ENCODE measurements at places on chromosomes 6 and 20. TPM values are rescaled to one million over a fixed set of nuclear protein-coding genes. Genes with fewer than 3 reads are reported as not detected.

DNA sequence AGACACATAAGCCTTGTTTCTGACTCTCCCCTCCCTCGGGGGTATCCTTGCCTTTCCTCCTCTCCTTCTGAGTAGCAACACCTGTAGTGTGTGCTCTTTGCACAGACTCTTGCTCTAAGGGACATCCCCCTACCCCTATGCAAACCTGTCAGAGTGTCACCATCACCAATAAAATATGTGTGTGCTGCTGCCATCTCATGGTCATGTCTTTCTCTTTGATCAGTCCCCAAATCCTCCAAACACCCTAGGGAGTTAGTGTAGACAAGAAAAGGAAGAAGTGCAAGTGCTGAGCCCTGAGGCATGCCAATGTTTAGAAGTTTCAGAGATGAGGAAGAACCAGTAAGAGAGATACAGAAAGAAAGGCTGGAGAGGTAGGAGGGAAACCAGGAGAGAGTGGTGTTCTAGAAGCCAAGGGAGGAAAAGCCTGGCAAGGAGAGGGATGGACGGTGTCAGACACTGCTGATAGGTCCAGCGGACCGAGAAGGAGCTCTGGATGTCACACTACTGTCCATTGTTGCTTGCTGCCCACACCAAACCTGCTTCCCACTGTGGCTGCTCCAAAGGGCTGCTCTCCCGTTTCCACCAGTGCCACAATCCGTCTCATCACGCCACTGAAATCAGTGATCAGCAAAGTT, 16.4 kb downstream of the TRMT6 start:
- DNase-seq = no peak
- H3K4me1 ChIP-seq = no peaks in the 10 kb centered on the region
- H3K36me3 ChIP-seq = peaks cover 4% of the 10 kb centered on the region
- no peak overlapping the region for H3K27ac ChIP-seq

- no peak for DNase-seq
- H3K4me1 ChIP-seq = no peaks in the 10 kb centered on the region
- H3K36me3 ChIP-seq = peaks cover 3% of the 10 kb centered on the region
- no peak overlapping the region for H3K27ac ChIP-seq
- peaks cover 4% of the 10 kb centered on the region for H3K27me3 ChIP-seq
- H3K4me3 ChIP-seq = no peak overlapping the region
These were observed 37.7 kb downstream of the ZBTB9 start for GRCh38 chr6:33492093-33492492.

The MYCT1 gene
- polyA plus RNA-seq = not detected

DNA sequence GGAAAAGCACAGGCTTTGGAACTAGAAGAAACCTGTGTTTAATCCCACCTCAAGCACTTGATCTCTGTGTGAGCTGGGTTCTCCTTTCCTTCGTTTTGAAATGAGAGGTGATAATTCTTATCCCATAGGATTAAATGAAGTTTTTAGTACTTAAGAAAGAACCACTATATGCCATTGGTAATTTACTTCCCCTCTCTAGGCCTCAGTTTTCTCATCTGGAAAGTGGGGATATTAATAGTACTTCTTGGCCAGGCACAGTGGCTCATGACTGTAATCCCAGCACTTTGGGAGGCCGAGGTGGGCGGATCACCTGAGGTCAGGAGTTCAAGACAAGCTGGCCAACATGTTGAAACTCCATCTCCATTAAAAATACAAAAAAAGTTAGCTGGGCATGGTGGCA, 14.1 kb downstream of the REM1 start:
- H3K27ac ChIP-seq = no peak overlapping the region
- H3K4me3 ChIP-seq = no peak overlapping the region
- H3K4me1 ChIP-seq = peaks cover 3% of the 10 kb centered on the region

GRCh38 chr20:51227744-51228143, 204.8 kb upstream of the KCNG1 start:
- H3K36me3 ChIP-seq = no peaks in the 10 kb centered on the region
- H3K27ac ChIP-seq = no peak overlapping the region
- H3K4me3 ChIP-seq = no peak overlapping the region

DNA sequence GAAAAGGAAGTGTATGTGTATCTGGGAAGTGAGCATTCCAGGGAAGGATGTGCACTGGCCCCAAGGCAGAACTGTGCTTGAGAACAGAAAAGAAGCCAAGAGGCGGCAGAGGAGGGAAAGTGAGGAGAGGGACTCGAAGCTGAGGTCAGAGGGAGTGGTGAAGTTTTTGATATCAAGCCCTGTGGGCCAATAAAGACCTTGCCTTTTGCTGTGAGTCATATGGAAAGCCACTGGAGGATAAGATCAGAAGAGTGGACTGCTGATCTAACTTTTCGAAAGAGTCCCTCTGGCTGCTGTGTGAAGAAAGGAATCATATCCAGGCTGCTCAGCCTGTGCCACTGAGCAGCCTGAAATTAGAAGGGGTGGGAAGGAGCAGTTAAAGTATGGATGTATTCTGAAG, 99.4 kb downstream of the EYA4 start:
- no peak for DNase-seq
- H3K4me3 ChIP-seq = no peak overlapping the region
- H3K27ac ChIP-seq = no peak overlapping the region
- no peaks in the 10 kb centered on the region for H3K36me3 ChIP-seq

The FAM217B gene
- 26.8 TPM for polyA plus RNA-seq

GRCh38 chr6:148471624-148472159, 129.1 kb downstream of the SASH1 start:
- H3K4me1 ChIP-seq = no peaks in the 10 kb centered on the region
- H3K27me3 ChIP-seq = peaks cover 2% of the 10 kb centered on the region
- H3K27ac ChIP-seq = no peak overlapping the region
- H3K36me3 ChIP-seq = no peaks in the 10 kb centered on the region
- no peak overlapping the region for H3K4me3 ChIP-seq

DNA sequence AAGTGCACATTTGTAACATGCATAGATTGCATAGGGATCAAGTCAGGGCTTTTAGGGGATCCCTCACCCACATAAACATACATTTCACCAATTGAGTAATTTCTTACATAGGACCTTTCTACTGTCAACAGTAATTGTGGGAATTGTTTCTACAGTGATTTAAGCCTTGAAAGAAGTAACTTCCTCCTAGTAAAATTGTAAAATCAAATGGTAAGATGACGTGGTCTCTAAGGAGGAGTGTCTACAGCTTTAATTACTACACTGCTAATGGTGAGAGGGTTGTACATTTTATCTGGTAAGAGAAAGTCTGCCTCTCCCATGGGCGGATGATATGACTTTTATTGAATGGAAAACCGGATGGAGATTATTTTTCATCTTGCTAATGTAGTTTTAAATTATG, 98.0 kb downstream of the RPP40 start:
- peaks cover 59% of the 10 kb centered on the region for H3K4me1 ChIP-seq
- peak overlapping the region; percentile 77 for H3K4me3 ChIP-seq
- peaks cover 19% of the 10 kb centered on the region for H3K36me3 ChIP-seq
- H3K27ac ChIP-seq = peak overlapping the region; percentile 23
- peaks cover 8% of the 10 kb centered on the region for H3K27me3 ChIP-seq

DNA sequence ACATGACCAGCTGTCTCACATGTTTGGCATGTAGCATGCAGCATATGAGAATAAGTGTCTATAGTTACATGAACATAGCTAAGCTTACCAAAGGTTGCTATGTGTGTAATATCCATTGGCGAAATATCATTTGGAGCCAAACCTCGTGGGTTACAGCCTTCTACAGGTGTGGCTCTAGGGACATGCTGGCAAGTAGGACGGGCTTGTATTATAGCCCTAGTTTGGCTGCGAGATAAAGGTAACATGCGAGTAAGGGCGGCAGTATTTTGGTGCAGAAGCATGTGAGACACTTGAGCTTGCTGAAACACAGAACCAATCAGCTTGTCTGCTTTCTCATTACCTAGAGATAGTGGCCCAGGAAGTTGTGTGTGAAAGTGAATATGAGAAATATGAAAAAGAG, 6.5 kb upstream of the ABHD12 start:
- H3K4me3 ChIP-seq = no peak overlapping the region
- H3K36me3 ChIP-seq = no peaks in the 10 kb centered on the region
- no peaks in the 10 kb centered on the region for H3K27me3 ChIP-seq
- H3K4me1 ChIP-seq = peaks cover 2% of the 10 kb centered on the region

The CNBD2 gene
- 13.7 TPM for polyA plus RNA-seq

DNA sequence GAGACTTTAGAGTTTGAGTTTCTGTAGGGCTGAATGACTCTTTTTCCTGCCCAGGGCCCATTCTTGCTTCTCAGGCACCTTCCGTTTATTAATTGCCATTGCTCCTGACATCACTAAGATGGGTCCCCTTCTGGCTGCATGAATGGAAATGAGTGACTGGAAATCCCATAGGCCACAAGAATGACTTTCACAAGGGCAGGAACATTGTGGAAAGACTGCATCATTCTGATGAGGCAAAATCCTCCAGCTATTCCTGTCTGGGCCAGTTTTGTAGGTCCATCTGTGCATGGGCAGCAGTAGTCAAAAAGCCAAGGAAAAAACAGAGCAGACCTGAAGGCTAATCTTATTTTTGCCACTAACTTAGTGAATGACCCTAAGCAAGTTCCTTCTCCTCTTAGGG, 19.3 kb downstream of the TMEM74B start:
- H3K4me3 ChIP-seq = no peak overlapping the region
- H3K36me3 ChIP-seq = peaks cover 79% of the 10 kb centered on the region
- no peak overlapping the region for H3K27ac ChIP-seq
- no peak for DNase-seq

The C6orf15 gene
- not detected for polyA plus RNA-seq

DNA sequence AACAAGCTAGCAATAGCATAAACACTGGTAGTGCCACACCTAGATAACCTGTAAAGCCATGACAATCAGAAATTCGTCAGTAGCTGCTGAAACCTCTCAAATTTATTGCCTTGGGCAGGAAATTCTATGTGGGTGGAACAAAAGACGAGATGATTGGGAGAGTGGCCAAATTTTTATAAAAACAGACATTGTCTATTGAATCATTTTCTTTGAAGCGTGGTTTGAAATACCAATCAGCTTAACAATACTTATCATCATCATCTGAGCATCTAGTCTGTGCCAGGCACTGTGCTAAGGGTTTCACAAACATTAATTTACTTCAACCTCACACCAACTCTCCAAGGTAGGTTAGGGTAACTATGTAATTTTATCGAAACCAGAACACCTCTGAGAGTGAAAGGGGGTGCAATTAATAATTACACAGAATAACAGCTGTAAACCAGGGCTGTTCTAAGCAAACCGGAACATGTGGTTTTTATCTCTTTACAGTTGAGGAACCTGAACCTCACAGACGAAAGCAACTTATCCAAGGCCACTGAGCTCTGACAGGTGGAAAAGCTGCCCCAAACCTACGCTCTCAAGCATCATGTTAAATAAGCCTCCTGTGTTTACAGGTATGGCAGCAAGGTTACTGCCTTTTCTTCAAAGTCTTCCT, 43.4 kb downstream of the NHSL1 start:
- peaks cover 2% of the 10 kb centered on the region for H3K27me3 ChIP-seq
- H3K4me3 ChIP-seq = no peak overlapping the region
- peak overlapping the region; percentile 76 for H3K27ac ChIP-seq
- no peaks in the 10 kb centered on the region for H3K36me3 ChIP-seq
- no peak for DNase-seq

- H3K4me1 ChIP-seq = no peaks in the 10 kb centered on the region
- H3K4me3 ChIP-seq = no peak overlapping the region
- H3K36me3 ChIP-seq = peaks cover 4% of the 10 kb centered on the region
- no peak for DNase-seq
- no peak overlapping the region for H3K27ac ChIP-seq
- no peaks in the 10 kb centered on the region for H3K27me3 ChIP-seq
These were observed 13.5 kb upstream of the TAF4 start for GRCh38 chr20:62079166-62079565.

- H3K36me3 ChIP-seq = peaks cover 2% of the 10 kb centered on the region
- no peak overlapping the region for H3K4me3 ChIP-seq
- DNase-seq = no peak
- no peak overlapping the region for H3K27ac ChIP-seq
These were observed 2.0 kb downstream of the LAMP5 start for GRCh38 chr20:9516234-9516871.

DNA sequence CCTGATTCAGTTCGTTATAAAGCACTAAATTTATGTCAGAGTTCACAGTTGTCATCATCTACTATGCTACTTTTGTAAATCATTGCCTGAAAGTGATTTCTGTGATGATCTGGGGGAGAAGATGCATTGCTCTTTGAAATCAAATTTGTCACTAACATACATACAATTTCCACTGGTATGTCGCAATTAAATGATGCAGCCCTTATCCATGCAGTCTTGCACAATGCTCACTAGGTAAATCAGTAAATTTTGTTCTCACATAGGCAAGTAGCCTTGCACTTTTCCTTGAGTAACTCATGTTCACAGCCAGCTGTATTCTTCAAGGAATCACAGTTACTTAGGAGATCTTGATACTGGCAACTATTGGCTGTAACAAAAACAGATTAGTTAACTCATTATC, 20.8 kb downstream of the CRISP2 start:
- no peak overlapping the region for H3K4me3 ChIP-seq
- H3K36me3 ChIP-seq = no peaks in the 10 kb centered on the region
- H3K4me1 ChIP-seq = no peaks in the 10 kb centered on the region
- H3K27ac ChIP-seq = no peak overlapping the region
